ENCODE measurements at places on chromosomes 1 and 21. TPM values are rescaled to one million over a fixed set of nuclear protein-coding genes. Genes with fewer than 3 reads are reported as not detected.

DNA sequence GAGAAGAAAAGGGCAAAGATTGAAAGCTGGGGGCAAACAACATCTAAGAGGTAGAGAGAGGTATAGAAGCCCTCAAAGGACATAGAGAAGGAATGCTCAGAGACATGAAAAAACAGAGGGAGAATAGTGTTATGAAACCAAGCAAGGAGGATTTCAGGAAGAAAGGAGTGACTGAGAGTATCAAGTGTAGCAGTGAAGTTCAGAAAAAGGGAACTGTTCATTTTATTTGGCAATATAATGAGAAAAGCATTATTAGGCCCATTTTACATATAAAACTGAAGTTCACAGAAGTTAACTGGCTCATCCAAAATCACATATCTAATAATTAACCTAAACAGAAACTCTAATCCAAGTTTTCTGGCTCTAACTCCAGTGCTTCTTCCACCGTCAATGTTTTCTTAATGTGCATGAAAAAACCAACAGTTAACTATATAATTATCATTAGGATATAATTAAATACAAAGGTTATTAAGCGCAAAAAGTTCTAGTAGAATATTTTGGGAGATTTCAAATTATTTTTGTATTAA is 17.7 kb downstream of the NEXN start:
- no peak overlapping the region for H3K27ac ChIP-seq
- H3K4me1 ChIP-seq: 0 out of 2 replicates have a peak, but pooled peaks cover under 1% of the 10 kb centered on the region
- H3K27me3 ChIP-seq: no peaks in the 10 kb centered on the region
- H3K4me3 ChIP-seq: no peak overlapping the region
- peaks cover 6% of the 10 kb centered on the region for H3K36me3 ChIP-seq

- no peak overlapping the region for H3K27ac ChIP-seq
- DNase-seq: no peak
- peaks cover 7% of the 10 kb centered on the region for H3K4me1 ChIP-seq
- H3K4me3 ChIP-seq: no peak overlapping the region
- H3K36me3 ChIP-seq: no peaks in the 10 kb centered on the region
- no peaks in the 10 kb centered on the region for H3K27me3 ChIP-seq
Observed at GRCh38 chr1:16617114-16617631, 3.8 kb upstream of the NBPF1 start.

- no peaks in the 10 kb centered on the region for H3K36me3 ChIP-seq
- no peaks in the 10 kb centered on the region for H3K27me3 ChIP-seq
- DNase-seq: no peak
- H3K4me1 ChIP-seq: no peaks in the 10 kb centered on the region
- H3K27ac ChIP-seq: no peak overlapping the region
Observed at GRCh38 chr1:10591010-10591409, 116.3 kb downstream of the PEX14 start.

DNA sequence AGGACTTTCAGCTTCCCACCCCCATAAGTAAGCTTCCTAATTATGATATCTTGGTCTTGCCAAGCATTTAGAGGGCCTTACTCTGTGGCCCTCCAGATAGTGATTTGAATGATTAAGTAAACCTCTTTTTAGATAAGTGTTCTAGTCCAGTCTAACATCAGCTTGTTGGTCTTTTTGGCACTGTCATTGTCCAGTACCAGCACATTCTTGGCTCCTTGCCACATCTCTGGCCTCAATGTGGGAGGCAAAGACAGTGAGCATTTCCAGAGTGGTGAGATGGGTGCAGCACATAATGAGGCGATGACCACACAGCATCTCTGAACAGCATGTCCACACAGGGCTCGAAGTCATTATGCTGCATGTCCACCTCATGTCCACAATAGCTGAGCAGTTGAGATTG is 6.1 kb downstream of the CAPZA1 start:
- H3K27me3 ChIP-seq: no peaks in the 10 kb centered on the region
- no peak overlapping the region for H3K4me3 ChIP-seq
- peak; percentile 50 for DNase-seq
- peaks cover 34% of the 10 kb centered on the region for H3K4me1 ChIP-seq

GRCh38 chr1:25030674-25031589 is 100.9 kb upstream of the RUNX3 start:
- peak; percentile 60 for DNase-seq
- H3K4me1 ChIP-seq: no peaks in the 10 kb centered on the region

DNA sequence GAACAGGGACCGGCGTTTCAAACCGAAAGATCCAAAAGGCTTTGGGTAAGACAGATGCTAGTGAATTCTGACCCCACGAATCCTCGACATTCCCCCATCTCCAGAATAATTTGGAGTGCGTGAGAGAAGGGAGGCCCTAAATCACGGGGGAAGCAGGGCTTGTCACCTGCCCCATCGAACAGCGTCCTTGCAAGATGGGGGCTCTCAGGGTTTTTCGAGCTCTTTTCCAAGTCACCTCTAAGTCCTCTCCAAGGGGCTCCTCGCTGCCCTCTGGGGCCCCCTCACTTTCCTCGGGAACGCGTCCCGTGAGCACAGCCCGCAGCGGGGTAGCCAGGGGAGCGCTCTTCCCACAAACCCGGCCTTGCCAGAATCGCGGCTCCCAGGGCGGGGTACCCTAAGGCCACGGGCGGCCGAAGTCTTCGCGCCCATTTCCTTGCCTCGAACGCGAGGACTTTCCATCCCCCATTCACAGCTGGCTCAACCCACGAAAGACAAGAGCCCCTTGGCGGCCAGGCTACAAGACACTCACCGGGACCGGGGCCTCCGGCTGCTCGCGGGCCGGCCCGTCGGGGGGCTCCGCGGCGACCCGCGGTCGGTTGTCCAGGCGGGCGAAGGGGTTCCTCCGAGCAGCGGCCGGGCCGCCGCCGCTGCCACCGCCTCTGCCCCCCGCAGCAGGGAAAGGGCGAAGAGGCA is 546 bp downstream of the DONSON start:
- DNase-seq: peak; percentile 64
- peak overlapping the region; percentile 83 for H3K4me3 ChIP-seq

DNA sequence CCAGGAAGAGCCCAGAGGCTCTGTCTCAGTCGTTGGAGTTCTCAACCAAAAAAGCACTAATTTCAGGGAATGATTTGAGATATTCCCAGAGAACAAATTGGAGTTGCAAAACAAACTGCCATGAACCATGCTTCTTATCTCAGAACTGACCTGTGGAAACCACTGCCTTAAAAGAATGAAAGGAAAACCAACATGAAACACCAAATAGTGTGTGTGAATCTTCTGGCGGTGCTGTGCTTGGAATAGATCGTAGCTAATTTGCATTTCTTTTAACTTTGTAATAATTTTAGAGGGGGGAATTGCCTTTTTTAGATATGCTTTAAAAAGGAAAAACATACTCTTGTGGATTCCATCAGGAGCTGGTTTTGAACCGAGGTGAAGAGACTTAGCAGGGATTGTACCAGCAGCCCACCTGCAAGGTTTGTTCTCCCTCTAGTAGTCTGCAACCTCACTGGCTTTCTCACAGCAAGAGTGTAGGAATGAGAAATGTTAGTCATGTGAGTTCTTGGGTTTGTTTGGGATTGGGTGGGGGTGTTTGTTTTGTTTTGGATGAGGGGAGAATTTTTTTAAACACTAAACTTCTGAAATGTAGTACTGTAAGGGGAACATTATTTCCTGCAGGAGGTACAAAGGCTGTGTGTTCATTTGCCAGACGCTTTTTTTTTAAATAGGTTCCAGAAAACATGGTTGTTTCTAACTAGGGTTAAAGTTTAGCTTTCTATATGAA is 45.7 kb upstream of the ANGPTL1 start:
- peaks cover 22% of the 10 kb centered on the region for H3K36me3 ChIP-seq
- H3K27ac ChIP-seq: no peak overlapping the region
- DNase-seq: no peak

CRP gene
- not detected for total RNA-seq

KPRP gene
- total RNA-seq: 0.22 TPM

DNA sequence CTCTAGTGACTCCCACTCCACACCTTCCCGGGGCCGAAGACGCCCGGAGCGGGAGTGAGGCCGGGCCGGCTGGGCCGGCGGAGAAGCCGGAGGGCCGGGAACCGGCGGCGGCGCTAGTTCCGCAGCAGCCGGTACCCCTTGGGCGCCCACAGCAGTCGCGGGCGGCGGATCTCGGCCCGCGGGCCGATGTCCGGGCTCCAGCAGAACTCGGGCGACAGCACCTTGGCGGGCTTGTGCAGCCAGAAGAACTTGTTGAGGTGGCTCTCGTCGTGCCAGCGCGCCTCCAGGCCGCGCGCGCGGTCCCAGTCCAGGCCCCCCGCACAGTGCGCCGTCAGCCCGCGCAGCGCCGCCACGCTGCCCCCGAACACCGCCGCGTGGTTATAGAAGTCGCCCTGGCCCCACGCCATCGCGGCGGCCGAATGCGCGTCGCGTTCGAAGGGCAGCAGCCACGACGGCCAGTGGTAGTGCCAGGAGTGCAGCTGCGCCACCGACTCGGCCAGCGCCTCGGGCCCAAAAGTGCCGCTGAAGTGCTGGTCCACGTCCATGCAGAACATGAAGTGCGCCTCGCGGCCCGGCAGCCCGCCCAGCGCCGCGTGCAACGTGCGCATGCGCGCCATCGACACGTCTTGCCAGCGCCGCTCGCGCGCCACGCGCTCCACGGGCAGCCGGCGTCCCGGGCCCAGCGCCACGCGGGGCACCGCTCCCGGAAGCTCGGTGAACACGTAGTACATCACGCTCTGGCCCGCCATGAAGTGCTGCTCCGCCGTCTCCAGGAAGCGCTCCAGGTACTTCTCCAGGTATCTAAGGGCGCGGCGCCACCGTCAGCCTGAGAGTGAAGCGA is 14.0 kb downstream of the A3GALT2 start:
- peak; percentile 31 for DNase-seq
- no peaks in the 10 kb centered on the region for H3K36me3 ChIP-seq
- H3K27ac ChIP-seq: no peak overlapping the region
- no peak overlapping the region for H3K4me3 ChIP-seq
- no peaks in the 10 kb centered on the region for H3K4me1 ChIP-seq
- no peaks in the 10 kb centered on the region for H3K27me3 ChIP-seq

GRCh38 chr1:40736085-40736531 is 44.6 kb downstream of the NFYC start:
- peak; percentile 60 for DNase-seq
- peak overlapping the region; percentile 12 for H3K27ac ChIP-seq
- no peak overlapping the region for H3K4me3 ChIP-seq
- H3K4me1 ChIP-seq: peaks cover 14% of the 10 kb centered on the region

GRCh38 chr1:3032371-3033039 is 11.2 kb downstream of the ACTRT2 start:
- H3K27ac ChIP-seq: no peak overlapping the region
- H3K4me3 ChIP-seq: no peak overlapping the region
- no peaks in the 10 kb centered on the region for H3K4me1 ChIP-seq
- no peaks in the 10 kb centered on the region for H3K27me3 ChIP-seq

GRCh38 chr1:117346206-117346928 is 20.9 kb upstream of the MAN1A2 start:
- no peaks in the 10 kb centered on the region for H3K27me3 ChIP-seq
- H3K4me1 ChIP-seq: peaks cover 3% of the 10 kb centered on the region
- H3K36me3 ChIP-seq: no peaks in the 10 kb centered on the region
- DNase-seq: peak; percentile 67
- H3K27ac ChIP-seq: no peak overlapping the region

GRCh38 chr21:31911138-31911907 is 38.5 kb downstream of the HUNK start:
- H3K4me1 ChIP-seq: peaks cover 39% of the 10 kb centered on the region
- H3K27me3 ChIP-seq: no peaks in the 10 kb centered on the region
- peak; percentile 98 for DNase-seq
- no peaks in the 10 kb centered on the region for H3K36me3 ChIP-seq

GRCh38 chr1:17502326-17502778 is 37.1 kb upstream of the ARHGEF10L start:
- no peak overlapping the region for H3K4me3 ChIP-seq
- 0 out of 2 replicates have a peak, but pooled peaks cover 3% of the 10 kb centered on the region for H3K4me1 ChIP-seq
- no peak overlapping the region for H3K27ac ChIP-seq
- DNase-seq: peak; percentile 90
- H3K36me3 ChIP-seq: no peaks in the 10 kb centered on the region

- no peak overlapping the region for H3K27ac ChIP-seq
- no peak overlapping the region for H3K4me3 ChIP-seq
- no peaks in the 10 kb centered on the region for H3K36me3 ChIP-seq
- DNase-seq: no peak
- H3K27me3 ChIP-seq: no peaks in the 10 kb centered on the region
- peaks cover 5% of the 10 kb centered on the region for H3K4me1 ChIP-seq
Observed at GRCh38 chr1:24925082-24925779, 4.8 kb downstream of the RUNX3 start.

GRCh38 chr1:204455063-204455830 is 39.4 kb downstream of the PIK3C2B start:
- no peak for DNase-seq
- H3K27ac ChIP-seq: no peak overlapping the region
- no peaks in the 10 kb centered on the region for H3K27me3 ChIP-seq
- no peak overlapping the region for H3K4me3 ChIP-seq

DNA sequence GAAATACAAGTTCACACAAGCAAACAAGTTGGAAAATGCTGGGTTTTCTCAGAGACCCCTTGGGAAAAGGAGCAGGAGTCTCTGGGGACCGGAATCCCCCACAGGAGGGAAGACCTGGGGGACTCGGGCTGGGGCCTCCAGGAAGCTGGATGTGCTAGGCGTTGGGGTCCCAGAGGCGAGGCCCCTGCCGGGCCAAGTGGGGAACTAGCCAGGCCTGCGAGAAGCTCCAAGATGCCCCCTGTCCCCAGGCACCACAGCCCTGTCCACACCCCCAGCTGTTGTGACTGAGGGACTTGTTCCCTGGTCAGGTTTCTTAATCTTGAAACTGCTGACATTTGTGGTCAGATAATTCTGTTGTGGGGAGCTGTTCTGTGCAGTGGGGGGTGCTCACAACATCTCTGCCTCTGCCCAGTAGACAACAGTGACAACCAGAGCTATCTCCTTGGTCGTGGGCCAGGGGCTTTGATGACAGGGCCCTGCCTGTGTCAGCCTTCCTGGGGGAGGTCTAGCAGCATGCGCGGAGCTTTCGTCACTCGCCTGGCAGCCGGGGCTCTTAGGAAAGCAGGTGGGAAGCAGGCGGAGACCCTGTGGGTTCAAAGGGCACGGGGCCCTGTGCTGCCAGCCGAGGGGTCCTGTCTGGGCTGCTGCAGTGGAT is 126.4 kb upstream of the ARHGEF16 start:
- H3K27ac ChIP-seq: no peak overlapping the region
- no peak for DNase-seq
- no peaks in the 10 kb centered on the region for H3K36me3 ChIP-seq
- H3K27me3 ChIP-seq: peaks cover 5% of the 10 kb centered on the region
- H3K4me3 ChIP-seq: no peak overlapping the region

GRCh38 chr1:239239529-239239928 is 146.8 kb upstream of the CHRM3 start:
- H3K4me1 ChIP-seq: no peaks in the 10 kb centered on the region
- H3K4me3 ChIP-seq: no peak overlapping the region
- H3K27me3 ChIP-seq: no peaks in the 10 kb centered on the region
- no peak overlapping the region for H3K27ac ChIP-seq
- no peak for DNase-seq

PALMD gene
- not detected for total RNA-seq

C1QC gene
- total RNA-seq: not detected

GRCh38 chr1:94215955-94216354 is 21.4 kb downstream of the ARHGAP29 start:
- H3K4me3 ChIP-seq: no peak overlapping the region
- peaks cover 53% of the 10 kb centered on the region for H3K4me1 ChIP-seq
- peaks cover 70% of the 10 kb centered on the region for H3K36me3 ChIP-seq
- DNase-seq: no peak
- H3K27me3 ChIP-seq: no peaks in the 10 kb centered on the region
- peak overlapping the region; percentile 15 for H3K27ac ChIP-seq

Measured in GM23248 (cell line).